ENCODE measurements at places on chromosomes 3 and 15.

DNA sequence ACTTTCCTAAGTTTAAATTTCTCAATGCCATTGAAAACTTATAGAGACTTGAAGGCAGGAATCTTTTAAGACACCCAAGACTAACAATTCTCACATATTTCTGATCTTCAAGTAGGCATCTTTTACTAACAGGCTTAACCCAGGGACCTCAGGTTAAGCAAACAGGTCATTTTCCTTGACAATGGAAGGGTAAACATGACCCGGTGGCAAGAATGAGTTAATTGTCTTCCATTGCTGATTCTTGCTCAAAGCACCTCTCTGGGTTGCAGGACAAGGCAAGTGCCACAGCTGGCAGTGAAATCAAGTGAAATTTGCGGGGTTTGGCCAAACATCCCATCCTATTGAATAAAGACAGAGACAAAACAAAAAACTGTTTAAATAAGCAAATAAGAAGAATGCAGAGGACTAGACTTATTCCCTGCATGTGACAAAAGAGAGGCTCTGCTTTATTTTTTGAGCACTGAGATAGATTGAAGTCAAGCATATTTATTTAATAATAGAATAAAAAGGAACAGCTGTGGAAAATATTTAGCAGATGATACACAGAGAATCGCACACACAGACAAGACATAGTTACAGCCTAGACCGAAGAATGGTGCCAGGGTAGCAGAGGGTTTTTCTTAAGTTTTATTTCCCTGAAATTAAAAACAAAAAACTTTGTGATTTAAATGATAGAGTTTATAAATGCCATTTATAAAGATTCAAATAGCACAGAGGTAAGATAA is 56.0 kb upstream of the MITF start:
- no peak for DNase-seq

GRCh38 chr15:68330416-68330815 is 52.9 kb downstream of the FEM1B start:
- no peak for DNase-seq

DNA sequence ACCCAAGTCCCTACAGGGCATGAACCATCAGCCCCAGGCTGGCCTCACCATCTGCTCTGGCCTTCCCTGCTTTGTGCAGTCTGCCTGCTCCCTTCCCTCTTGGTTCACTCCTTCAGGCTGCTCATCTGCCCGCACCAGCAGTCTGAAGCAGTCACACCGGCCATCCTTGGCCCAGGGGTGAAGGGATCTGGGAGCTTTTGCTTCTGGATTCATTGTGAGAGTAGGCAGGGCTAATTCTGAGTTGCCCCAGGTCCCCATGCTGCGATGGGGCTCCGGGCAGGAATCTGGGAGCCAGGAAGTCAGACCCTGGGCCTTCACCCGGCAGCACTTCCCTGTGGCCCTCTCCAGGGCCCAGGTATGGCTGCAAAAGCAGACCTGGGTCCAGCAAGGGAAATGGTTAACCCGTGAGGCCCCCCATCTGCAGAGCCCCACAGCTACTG is 99.7 kb downstream of the VGLL4 start:
- DNase-seq, result no peak

GRCh38 chr3:147672436-147672835 is 263.3 kb downstream of the ZIC1 start:
- DNase-seq, result no peak

DNA sequence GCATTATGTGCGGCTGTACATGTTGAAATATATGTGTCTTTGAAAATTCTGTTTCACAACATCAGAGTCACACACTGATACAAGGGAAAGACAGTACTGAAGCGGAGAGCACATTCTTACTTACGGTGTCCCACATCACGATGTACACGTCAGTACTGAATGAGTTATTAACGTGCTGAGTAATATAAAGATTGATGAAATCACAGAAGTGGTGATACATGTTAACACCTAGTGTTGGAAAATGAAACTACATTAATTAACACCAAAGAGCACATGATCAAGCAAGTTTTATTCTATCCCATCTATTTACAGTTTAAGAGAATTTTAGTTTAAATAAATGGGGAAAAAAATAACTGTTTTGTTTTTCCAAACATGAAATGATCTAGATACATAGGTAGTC is 15.6 kb downstream of the EOGT start:
- no peak for DNase-seq

DNA sequence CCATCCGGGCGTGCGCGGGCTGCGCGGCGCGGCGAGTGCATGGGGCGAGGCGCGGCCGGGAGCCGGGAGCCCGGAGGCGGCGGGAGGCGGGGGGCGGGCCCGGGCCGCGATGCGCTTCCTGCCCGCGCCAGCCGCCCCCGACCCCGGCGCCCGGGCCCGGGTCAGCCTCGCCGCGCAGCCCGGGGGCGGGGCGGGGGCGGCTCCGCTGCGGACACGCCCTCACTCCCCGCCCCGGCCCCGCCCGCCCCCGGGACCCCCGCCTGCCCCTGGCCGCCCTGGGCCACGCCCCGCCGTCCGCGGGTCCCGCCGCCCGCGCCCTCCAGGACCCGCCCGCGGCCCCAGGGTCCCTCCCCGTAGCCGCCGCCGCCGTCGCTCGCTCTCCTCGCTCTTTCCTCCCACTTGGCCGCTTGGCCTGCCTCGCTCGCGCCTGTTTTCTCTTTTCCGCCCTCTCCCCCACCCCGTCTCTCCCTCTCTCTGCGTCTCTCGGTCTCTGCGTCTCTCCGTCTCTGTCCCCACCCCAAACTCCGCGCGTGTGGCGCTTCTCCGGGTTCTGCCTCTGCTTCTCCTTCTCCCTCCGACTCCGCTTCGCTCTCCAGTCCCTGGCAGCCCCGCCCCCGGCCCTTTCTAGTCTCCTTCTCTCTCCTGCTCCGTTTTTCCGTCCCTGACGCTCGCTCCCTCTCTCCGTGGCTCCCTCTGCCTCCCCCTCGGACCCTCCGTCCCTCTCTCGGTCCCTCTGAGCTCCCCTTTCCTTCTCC is at the start of gene PLXND1:
PLXND1 (minus strand) TSS at position 41 of the 755 bp plus-strand sequence; CDS start at position 4, 37 bp downstream.
- peak; percentile 6 for DNase-seq

- DNase-seq, result no peak
Observed at GRCh38 chr3:72255791-72256559, 471.0 kb upstream of the PROK2 start.

DNA sequence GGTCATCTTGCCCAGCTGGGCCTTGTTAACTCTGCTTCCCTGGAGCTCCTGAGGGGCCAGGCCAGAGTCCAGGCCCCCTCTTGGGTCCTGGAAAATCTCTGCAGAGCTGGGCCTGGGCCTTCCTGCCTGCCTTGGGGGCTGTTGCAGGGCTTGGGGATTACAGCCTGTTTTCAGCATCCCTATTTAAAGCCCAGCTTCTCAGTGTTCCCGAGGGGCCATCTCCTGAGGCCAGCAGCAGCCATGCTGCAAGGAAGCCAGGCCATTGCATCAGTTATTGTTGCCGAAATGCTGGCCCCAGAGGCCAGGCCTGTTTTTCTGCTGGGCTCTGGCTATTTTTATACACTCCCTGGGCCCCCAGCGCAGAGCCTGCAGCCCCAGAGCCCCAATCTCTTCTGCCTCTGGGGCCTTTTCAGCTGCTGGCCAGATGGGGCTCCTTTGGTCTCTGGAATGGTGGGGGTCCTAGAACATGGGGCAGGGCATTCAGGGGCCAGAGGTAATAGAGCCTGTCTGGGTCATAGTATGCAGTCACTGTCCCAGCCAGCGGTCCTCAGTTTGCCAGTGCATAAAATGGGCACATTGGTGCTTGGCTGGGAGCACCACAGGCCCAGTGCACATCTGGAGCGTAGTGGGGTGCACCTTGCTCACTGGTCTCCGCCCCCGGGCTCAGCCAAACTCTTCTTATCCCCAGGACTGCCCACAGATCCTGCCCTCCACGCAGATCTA is 28.5 kb downstream of the PLXNA1 start:
- DNase-seq, result no peak

- DNase-seq, result no peak
Observed at GRCh38 chr3:70201975-70202374, 110.5 kb downstream of the MDFIC2 start.

DNA sequence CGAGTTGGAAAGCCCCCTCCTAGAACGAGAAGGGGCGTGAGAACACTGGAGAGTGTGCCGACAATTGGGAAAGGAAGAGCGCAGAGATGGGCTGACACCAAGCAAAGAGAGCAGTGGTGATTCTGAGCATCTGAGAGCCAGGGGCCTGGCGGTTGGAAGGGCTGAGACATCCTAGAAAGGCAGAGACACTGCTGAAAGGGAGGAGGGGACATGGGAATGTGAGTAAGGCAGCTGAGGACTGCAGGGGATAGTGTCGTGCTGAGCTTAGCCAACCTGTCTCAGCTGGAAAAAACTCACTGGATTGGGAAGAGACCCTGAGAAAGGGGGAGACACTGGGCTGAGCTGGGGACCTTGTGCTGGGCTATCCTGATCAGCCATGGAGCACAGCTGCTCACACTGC is 58.1 kb upstream of the SLC6A6 start:
- DNase-seq, result no peak

DNA sequence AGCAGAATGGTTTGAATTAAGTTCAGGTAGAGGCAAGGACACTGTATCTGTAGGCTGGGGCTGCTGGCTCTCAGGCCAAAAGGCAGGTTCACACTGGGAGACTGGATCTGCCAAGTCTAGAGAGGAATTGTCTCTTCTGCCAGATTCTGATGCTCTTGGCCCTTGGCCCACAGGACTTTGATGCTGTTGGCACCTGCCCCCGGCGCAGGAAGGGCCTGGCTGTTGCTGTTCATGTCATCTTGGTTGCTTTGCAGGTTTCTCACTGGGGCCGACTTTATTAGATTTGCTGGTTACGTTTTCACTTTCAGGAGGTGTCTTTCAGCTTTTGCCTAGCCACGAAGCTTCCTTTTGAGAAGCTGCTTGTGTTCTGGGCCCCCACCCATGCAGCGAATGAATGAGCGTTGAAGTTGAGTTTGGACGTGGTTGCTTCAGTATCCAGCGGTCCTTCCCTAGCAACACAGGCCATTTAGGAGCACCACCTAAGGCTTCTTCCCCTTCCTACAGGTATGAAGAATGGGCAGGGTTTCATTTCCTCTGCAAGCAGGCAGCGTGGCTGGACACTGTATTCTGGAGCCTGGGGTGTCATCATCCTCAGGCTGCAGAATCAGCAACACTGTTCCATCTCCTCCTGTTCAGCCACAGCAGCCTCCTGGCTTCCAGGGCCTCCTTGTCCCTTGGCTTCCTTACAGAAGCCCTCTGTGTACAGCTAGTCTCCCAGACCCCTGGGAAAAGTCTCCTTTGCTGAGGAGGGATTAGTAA is 65.6 kb upstream of the PRR23C start:
- DNase-seq, result no peak

GRCh38 chr15:65146438-65146837 is 12.8 kb upstream of the PDCD7 start:
- DNase-seq, result no peak

DNA sequence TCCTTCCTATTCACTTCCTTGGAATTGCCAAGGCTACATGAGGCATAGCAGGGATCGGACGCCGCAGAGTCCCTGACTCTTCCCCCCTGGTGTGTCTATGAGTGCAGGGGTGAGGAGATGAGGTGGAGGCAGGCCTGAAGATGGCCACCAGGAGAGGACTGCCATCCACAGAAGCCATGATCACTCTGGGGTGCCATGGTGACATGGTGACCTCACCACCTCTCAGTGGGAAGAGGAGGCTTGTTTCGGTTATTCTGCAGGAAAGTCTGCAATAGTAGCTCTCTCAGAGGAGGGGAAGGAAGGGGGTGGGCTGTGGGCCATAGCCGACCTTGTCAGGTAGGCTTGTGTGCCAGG is 57.0 kb upstream of the LIMD1 start:
- no peak for DNase-seq

- DNase-seq, result no peak
Observed at GRCh38 chr15:98592136-98592535, 56.2 kb upstream of the IGF1R start.

DNA sequence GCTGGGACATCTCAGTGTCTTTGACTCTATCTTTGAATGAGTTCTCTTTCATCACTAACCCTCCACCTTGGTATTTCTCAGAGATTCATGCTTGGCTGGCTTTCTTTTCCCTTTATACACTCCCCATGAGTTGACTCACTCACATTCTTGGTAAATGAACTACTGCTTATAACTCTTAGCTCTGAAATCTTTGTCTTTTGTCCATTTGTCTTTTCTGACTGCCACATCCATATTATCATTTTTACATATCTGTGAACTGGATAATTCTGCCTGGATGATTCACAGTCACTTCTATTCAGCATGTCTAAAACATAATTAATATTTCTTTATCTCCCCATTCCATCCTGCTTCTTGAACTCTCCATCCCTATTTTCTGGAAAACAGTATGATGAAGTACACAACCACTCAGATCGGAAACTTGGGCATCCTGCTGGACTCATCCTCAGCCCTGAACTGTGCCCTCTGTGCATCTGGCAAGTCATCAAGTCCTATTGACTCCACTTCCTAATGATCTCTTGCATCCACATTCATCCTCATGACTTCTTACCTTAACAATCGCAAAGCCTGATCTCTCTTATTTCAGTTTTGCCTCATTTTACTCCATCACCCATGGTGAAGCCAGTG is 66.9 kb downstream of the KCNAB1 start:
- DNase-seq, result no peak

DNA sequence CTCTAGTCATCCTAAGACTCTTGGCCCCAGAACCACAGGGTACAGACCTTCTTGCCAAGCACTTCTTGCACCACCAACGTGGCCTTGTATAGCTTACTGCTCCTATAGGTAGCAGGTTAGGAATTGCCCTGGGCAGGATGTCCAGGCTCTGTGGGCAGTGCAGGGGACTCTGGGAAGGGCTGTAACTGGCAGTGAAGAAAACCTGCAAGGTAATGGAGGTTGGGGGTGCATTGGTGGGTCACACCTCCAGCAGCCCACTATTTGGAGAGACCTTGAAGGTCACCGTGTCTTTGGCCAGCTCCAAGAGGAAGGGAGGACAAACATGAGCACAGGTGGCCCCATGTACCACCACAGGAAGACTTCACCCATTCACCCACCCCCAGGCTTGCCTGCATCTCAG is 21.3 kb upstream of the XYLB start:
- DNase-seq, result no peak

Measured in esophagus squamous epithelium (tissue), 5 donors.